ENCODE measurements at places on chromosomes 5 and 9. TPM values are rescaled to one million over a fixed set of nuclear protein-coding genes. Genes with fewer than 3 reads are reported as not detected.

DNA sequence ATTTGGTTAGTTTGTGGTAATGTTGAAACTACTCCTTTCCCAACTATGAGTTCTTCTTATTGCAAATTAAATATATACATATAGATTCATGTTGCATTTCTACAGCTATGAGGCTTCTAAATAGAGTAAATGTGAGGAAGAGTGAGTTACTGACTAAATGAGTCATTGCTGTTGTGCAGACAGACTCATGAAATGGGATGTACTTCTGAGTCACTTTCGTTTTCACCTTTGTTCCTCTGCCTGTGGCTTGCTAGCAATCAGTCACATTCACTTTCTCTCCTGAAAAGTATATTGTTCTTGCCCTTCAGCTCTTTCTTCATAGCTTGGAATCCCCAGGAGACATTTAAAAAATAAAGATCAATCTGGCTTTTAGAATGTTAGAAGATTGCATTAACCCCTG is 295.5 kb upstream of the SMC2 start:
- no peak for DNase-seq

The ANKRD34B gene
- 0.49 TPM for polyA plus RNA-seq

The GPR21 gene
- polyA plus RNA-seq = 0.26 TPM

DNA sequence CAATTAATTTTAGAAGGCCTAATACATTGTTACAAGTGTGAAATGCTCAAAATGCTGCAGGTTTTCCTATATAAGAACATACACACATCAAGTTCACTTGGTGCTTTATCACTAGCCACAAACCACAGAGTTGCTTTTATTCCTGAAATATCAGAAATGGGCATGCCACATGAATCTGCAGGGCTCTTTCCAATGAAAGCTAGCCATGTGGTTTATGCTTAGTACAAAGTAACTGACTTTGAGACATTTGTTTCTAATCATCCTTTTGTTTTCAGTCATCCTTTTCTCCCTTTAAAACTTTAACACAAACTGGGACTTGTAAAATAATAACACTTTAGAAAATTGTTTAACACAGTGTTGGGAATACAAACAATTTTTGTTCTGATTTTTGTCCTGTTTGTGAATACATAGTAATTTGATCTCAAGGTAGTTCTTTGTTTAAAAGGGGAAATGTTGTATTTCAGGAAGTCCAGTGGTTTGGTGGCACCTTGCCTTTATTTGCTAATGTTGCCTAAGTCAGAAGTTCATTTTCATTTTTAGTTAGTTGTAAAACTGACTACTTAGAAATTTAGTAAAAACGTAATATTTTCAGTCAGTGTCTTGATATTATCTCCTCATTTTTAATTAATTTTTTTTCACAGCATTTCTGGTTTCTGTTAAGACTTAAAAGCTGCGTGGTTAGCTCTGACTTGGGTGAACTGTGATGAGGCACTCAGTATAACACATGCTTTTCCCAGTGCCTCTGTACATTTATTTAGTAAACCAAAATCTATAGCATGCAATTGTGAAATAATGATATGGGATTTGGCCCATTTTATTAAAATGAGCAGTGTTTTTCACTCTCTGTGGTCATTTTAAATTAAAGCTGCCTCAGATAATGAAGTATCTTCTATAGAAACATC is 18.6 kb downstream of the PRDM6 start:
- no peak for DNase-seq

The TCF7 gene
- polyA plus RNA-seq = 17.2 TPM

GRCh38 chr5:66880401-66880800 is 284.2 kb downstream of the MAST4 start:
- DNase-seq = no peak

DNA sequence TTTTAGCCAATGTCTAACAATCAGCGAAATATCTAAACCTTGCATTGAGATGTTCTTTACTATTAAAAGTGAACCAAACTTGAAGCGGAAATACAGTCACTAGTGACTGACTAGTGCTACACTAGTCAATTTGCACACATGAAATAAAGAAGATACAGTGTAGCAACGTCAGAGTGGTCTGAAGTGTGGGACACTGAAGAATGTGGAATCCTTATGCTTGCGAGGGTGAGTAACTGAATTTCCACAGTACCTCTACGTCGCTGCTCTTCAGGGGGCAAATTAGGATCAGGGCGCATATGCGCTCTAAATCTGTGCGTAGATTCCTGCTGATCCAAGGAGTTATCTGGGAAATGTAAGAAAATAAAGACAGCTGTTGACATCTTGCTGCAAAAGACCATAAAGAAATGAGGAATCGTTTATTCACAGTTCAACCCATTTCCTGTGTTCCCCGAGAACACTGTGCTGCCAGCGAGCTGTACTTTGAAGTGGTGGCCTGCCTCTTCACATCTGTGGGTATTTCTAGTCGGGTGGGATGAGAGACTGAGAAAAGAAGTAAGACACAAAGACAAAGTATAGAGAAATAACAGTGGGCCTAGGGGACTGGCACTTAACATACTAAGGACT is 39.8 kb upstream of the FLT4 start:
- DNase-seq = no peak

- no peak for DNase-seq
Measured at GRCh38 chr5:99102073-99102697, 173.4 kb upstream of the CHD1 start.

GRCh38 chr5:97670447-97670846 is 487.4 kb upstream of the RIOK2 start:
- no peak for DNase-seq

DNA sequence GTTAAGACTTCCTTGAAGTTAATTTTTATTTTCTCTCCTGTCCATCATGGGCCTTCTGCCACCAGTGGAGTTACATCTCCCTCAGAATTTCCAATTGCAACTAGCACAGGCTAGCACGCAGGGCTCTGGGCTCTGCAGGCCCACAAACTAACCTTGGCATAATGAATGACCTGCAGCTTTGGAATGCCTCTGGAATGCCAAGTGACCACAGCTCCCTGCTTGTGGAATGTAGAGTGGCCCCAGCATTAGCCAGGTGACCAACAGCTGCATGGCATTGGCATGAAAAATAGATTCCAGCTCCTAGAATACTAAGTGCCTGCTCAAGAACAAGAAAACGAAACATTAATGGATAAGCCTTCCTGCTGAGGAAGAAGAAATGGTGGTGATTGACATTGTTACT is 726.1 kb downstream of the BRINP1 start:
- peak; percentile 4 for DNase-seq

DNA sequence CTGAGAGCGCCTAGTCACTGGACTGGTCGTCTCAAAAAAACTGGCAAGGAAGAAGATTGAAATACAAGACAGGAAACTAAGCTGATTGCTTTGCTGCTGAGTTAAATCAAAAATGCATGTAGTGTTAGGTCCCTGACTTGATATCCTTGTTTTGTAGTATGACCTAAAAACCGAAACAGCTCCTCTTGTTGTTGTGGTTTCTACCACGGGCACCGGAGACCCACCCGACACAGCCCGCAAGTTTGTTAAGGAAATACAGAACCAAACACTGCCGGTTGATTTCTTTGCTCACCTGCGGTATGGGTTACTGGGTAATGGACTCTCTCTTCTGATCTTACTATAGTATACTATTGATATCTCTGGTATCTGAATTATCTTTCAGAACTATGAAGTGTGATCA is 4.3 kb downstream of the MTRR start:
- no peak for DNase-seq

- DNase-seq = no peak
Measured at GRCh38 chr9:121744687-121745395, 93.4 kb downstream of the DAB2IP start.

DNA sequence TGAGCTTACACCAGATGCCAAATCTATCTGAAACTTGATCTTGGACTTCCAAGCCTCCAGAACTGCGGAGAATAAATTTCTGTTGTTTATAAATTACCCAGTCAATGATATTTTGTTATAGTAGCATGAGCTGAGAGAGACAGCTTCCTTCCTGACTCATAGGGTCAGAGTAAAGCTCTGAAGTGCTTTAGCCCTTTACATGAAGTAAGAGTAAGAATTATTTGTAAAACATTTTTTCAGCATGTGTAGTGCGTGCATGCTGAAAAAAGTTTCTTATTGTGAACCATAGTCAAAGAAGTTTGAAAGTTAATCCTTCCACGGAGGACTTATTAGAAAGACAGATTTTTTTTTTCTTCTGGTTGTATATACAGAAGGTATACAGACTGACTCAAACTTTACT is 172.4 kb downstream of the DMRT2 start:
- no peak for DNase-seq

The SURF6 gene
- 28.8 TPM for polyA plus RNA-seq

GRCh38 chr9:133340916-133341315 is 4.9 kb upstream of the SURF6 start:
- no peak for DNase-seq

DNA sequence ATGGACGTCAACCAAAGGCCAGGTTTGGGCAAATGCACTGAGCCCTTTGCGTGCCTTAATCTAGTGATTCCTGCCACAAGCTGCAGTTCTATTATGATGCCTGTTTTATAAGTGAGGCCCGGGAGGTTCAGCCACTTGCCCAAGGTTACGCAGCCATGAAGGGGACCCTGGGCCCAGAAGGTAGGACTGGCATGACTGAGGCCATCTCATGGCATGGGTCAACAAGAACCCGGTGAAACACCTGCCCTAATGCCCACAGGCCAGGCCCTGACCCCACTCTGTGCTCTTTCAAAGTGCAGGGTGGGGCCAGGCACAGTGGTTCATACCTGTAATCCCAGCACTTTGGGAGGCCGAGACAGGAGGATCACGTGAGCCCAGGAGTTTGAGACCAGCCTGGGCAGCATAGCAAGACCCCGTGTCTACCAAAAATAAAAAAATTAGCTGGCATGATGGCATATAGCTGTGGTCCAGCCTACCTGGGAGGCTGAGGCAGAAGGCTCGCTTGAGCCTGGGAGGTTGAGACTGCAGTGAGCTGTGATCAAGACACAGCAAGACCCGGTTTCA is 8.6 kb downstream of the NINJ1 start:
- no peak for DNase-seq

DNA sequence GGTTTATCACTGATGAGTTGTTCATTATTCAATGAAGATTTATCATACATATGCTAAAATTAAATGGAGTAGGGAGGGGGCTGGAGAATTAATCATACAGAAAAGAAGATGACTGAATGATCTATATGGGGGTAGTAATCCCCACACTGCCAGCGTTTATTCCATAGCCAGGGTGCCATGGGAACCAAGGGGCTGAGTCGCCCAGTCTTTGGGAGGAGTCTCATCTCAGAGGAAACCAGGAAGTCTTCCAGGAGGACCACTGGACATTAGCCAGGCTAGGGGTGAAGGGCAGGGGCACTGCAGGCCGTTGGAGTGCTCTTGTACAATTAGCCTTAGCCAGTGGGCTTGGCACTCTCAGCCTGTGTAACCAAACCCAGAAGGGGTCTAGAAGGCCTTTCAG is 226.5 kb downstream of the ARL15 start:
- no peak for DNase-seq

- no peak for DNase-seq
Measured at GRCh38 chr9:1042466-1042865, 7.7 kb upstream of the DMRT2 start.

DNA sequence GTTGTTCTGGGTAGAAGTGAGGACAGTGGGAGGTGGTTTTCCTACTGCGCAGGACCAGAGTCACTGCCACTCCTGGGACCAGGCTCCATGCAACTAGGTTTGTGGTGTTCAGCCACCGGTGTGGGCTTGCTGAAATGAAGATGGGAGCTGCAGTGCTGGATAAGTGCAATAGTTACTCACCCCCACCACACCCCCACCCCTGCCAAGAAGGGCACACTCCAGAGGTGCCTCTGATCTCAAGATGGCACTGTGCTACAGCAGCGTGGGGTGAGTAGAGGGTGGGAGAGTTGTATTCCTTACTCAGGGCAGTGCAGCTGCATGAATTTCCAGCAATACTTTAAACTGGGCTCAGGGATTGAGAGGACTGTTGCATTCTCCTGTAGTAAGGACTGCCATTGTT is 187.4 kb upstream of the TLX3 start:
- DNase-seq = no peak

The NOL8 gene
- 47.2 TPM for polyA plus RNA-seq

The MAST4 gene
- polyA plus RNA-seq = 10.5 TPM

The RAD1 gene
- polyA plus RNA-seq = 41.1 TPM

DNA sequence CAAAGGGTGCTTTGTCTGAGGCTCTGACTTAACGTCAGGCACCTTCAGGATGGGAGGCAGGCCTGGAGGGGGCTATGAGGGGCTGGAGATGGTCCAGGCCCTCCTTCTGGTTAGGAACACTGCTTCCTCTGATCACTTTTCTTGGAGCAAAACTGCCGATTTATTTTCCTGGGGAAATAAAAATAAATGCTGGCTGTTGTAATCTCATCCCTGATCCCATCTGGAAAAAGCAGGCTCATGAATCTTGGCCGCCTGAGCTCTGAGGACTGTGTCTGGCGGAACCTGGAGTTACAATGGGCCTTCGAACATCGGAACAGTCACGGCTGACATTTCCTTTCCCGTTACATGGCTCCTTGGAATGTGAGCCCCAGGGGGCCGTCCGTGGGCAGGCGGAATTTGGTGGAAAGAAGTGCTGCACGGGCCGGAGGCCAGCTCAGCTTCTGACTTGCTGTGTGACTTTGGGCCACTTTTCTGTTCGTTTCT is 157.8 kb downstream of the RGS3 start:
- DNase-seq = no peak

- DNase-seq = no peak
Measured at GRCh38 chr9:132638240-132638639, 31.5 kb downstream of the DDX31 start.

DNA sequence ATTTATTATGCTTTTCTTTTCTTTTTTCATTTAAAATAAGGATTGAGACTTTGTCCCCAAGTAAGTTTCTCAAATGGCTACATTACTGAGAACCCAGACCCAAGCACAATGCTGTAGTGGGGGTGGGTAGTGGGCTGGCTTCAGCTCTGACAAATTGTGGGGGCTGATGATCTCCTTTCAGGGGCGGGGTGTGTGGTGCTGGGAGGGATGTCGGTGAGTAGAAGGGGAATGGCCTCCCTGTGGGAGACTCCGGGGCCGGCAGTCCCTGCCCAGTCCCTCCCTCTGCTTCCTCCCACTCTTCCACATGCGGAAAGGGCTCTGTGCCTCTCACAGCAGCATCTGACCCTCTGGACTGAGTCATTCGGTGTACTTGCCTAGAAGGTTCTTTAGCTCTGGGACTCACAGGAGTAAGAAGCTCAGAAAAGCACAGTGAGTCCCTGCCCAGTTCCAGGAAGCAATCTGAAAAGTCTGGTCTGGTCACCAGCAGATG is 14.3 kb downstream of the CD180 start:
- peak; percentile 25 for DNase-seq

DNA sequence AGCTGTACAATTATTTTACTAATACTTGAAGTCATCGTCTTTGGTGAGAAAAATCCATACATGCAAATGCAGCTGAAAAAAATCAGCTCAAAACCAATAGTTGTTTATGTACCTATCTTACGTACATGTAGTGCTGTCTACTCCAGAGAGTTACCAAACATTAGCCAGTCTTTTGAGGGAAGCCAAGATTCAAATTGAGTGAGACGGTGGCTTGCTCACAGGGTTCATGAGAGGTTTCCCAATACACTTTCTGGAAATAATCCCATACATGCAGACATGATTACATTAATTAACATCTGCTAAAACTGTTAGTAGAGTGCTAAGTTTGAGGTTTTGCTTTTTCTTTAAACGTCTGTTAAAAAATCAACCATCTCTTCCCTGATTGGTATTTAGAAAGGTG is 2.3 kb downstream of the C9orf72 start:
- no peak for DNase-seq

The PCDHGA5 gene
- polyA plus RNA-seq = 2.3 TPM

The C9 gene
- polyA plus RNA-seq = 0.27 TPM

- no peak for DNase-seq
Measured at GRCh38 chr9:106644661-106645060, 218.3 kb upstream of the ZNF462 start.

- no peak for DNase-seq
Measured at GRCh38 chr5:160198146-160198545, 31.2 kb upstream of the FABP6 start.

Measured in left renal pelvis (tissue), 4 donors.